CD4-positive, alpha-beta T cell treated with Interleukin-12 subunit alpha and Interleukin-12 subunit beta, for 1 hour (primary cell): ENCODE measurements at places on chromosomes 16 and 17.

DNA sequence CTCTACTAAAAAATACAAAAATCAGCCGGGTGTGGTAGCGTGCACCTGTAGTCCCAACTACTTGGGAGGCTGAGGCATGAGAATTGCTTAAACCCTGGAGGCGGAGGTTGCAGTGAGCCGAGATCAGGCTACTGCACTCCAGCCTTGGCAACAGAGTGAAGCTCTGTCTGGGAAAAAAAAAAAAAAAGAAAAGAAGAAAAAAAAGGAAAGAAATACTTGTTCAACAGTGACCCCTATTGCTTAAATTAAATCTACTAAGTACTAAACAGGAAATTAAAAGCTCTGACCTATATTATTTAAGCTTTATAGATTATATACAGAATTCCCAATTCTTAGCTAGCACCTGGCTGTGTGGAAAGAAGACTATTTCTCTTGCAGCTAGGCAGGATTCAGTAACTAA, 48.9 kb downstream of the FBXL20 start:
- no peak for DNase-seq

DNA sequence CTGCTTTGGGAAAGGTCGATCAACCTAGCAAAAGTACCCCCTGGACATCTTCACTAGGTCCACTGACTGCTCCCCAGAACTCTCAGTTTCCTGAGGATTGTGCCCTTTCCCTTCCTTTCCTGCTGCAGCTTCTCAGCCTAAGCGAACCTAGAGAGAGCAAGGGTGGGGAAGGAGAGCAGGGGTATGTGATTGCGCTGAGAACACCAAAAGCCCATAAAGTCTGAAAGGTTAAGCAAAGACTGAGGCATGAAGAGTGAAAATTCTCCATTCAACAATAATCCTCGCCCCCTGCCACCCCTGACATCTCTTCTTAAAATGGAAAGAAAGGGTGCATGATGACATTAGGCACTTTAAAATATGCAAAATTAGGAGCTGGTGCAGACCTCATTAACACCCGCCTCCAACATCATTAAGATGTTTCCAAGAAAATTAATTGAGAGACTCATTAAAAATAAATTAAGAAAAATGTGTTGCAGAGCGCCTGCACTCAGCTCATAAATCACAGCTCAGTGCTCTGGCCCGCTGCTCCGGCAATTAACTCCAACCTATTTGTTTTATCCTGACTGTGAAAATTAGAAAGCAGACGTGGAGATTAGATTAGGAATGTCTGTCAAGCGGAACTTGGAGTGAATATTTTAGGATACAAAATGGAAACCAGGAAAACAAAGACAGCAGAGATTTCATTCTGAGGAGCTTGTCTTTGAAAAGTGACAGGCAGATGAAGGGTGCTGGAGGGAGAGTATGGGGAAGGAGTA, 49.1 kb upstream of the PMFBP1 start:
- DNase-seq: no peak

DNA sequence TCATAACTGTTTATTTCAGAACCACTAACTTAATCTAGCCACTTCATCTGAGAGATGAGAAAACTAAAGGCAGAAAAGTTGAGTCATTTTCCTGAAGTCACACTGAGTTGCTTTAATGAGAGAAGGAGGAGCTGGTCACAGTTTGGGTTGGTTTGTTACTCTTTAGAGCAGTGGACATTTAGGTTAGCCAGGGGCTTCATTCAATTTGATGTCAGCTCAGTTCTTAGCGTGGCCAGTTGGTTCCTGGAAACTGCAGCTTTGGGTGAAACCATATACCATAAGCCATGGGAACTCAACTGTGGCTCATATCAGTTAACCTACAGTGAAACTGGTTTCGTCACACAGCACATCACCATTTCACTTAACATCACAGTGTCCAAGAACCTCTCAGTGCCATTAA, 59.2 kb upstream of the ADORA2B start:
- DNase-seq: no peak

DNA sequence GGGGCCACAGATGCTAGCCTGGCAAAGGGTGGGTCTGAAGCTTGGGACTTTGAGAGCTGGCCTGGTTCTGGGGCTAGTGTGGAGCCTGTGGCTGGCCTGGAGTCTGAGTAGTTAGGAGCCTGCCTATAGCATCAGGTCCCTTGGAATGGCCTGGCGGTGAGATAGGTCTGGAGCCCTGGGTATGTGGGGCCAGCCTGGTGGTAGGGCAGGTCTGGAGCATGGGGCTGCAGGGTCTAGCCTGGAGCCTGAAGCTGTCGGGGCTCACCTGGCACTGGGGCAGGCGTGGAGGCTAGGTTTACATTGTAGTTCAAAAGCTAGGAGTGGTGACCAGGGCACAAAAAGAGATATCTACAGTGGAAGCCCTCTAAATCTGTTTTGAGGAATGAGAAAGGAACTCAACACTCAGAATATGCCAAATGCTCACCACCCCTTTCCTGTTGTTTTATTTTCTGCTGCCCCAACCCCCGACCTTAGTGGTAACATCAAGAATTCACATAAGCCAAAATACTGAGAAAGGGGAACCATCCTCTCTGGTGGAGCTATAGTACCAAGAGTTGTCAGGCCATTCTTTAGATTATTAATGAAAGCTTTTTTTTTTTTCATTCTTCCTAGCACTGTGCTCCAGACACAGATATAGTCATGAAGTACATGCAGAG, 100.3 kb downstream of the TANC2 start:
- DNase-seq: no peak

DNA sequence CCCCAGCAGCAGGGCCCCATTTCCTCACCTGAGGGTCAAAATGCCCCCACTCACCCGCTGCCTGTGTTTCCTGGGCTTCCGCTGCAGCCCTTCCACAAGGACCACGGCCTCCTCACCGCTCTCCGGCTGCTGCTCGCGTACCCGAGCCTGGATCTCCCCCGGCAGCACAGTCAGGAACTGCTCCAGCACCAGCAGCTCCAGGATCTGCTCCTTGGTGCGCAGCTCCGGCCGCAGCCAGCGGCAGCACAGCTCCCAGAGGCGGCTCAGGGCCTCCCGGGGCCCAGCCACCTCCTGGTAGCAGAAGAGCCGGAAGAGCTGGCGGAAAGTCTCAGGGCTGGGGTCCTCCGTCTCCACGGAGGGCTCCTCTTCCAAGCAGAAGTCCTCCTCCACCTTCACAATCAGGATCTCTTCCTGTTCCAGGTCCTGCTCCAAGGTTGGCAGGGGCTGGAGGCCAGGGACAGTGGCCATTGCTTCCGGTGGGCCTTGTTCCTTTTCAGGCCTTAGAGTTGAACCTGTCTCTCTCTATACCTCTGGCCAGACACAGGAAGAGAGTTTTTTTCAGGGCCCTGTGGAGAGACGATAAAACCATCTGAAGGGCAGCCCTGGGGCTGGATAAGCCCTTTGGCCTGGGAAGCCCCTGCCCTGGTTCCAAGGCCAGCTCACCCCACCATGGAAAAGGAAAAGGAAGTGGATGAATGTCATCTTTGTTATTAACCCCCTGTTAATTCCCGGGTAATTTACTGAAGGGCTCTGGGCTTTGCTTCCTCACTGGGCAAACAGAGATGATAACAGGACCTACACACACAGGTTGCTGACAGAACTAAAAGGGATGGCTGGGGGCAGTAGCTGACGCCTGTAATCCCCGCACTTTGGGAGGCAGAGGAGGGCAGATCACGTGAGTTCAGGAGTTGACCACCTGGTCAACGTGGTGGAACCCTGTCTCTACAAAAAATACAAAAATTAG, 1.2 kb downstream of the ZNF500 start:
- DNase-seq: no peak

DNA sequence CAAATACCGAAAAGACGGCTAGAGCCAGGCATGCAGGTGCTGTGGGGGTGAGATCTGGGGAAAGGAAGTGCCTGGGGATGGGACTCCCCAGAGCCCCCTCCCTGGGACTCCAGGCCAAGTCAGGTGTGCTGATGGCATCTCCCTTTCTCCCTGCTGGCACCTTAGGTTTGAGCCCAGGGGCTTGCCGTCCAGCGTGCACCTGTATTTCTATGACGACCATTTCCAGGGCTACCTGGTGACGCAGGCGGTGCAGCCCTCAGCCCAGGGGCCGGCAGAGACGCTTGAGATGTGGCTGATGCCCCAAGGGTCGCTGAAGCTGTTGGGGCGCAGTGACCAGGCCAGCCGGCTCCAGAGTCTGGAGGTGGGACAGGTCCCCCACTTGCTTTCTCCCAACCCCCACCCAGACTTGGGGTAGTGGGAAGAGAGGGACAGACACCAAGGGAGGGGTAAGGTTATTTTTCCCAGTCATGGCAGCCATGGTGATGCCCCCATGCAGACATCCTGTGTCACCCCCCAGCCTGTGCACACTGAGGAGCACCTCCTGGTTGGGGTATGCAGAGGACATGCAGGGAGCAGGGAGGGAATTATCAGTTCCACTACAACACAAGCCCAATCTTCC, 11.1 kb downstream of the XYLT2 start:
- no peak for DNase-seq

- DNase-seq: no peak
Observed at GRCh38 chr17:74243013-74243755, 29.8 kb downstream of the TTYH2 start.

DNA sequence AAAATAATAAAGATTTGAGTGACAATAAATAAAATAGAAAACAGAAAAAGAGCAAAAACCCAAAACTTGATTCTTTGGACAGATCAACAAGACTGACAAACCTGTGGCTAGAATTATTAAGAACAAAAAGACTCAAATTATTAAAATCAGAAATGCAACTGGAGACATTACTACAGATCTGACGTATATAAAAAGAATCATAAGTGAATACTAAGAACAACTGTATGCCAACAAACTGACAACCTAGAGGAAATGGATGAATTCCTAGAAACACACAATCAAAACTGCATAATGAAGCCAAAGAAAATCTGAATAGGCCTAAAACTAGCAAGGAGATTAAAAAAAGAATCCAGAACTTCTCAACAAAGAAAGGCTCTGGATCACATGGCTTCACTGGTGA, 47.4 kb downstream of the NETO2 start:
- no peak for DNase-seq

GRCh38 chr17:7816926-7817642, 16.9 kb upstream of the KDM6B start:
- DNase-seq: no peak

- no peak for DNase-seq
Observed at GRCh38 chr17:32515677-32516383, 29.0 kb downstream of the CDK5R1 start.

DNA sequence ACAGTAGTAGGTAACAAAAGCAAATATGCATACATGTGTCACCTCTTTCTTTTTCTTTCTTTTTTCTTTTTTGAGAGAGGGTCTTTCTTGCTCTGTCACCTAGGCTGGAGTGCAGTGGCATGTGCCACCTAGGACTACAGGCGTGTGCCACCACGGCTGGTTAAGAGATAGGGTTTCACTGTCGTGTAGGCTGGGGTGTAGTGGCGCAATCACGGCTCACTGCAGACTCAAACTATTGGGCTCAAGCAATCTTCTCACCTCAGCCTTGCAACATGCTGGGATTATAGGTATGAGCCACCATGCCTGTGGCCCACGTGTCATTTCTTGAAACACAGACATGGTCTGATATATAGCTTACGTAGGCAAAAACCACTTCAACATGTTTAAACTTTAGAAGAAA, 397.7 kb upstream of the PMFBP1 start:
- DNase-seq: no peak

DNA sequence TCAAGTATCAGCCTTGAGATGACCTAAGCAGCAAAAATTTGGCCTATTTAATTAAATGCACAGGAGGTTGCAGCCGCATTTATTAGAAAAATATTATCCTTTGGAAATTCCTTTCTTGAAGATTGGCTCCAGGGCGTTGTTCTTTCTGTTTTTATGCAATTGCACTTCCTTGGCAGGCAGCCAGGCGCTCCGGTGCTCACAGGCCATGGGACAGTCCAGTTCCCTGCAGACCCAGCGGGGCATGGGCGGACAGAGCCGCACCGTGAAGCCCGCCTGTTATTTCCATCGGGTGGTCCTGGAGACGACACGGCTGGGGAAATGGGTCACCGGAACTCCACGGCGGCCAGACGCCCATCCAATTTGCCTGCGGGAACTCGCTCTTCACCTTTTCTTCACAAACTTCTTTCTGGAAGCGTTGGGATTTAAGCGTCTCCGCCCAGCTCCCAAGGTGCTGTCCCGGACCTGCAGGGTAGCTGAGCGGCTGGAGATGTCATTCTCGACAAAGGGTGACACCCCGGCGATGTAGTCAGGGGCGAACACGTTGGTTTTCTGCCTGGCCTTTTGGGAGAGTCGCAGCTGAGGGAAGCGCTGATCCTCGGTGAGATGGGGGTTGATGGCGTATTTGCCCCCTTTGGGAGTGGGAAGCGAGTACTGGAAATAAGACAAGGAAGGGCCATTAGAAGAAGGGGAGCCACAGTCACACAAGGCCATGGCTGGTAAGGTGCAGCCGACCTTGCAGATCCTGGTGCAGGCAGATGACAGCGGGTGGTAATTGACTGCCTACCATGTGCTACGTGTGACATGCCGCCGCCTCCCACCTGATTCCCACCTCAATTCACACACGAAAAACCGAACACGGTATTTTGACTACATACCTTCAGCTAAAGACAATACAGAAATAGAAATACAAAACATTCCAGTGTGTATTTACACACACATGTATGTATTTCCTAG, 12.5 kb downstream of the NOB1 start:
- DNase-seq: no peak

DNA sequence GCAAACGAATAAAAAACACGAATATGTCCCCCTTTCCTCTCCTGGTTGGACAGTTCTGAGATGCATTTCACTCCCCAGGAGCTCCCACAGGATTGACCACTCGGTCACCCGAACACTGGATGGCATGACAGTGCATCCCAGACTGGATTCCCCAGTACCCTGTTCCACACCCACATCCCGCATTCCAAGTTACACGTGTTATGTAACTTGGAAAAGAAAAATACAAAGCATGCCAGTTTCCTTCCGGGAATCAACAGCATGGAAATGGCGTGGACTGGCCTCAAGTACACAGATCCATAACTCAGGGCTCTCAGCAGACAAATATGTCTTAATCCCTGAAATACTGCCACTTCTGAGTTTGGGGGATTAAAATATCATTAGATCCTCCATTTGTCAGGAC, 12.6 kb upstream of the KLHL36 start:
- DNase-seq: no peak

- no peak for DNase-seq
Observed at GRCh38 chr17:35801583-35802224, 6.3 kb upstream of the MMP28 start.

DNA sequence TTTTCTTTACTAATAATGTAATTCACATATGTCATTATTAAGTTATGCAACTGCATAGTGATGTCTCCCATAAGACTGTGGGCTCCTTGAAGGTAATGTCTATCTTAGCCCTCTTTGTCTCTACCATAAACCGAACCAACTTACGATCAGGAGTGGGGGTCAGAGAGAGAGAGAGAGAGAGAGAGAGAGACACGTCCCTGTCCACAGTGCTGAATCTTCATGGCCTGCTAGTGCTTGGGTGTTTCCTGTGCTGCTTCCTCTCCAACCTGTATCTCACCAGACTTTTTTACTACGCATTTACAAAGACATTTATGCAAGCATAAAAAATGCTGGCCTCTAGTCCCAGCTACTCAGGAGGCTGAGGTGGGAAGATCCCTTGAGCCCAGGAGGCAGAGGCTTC, 52.2 kb upstream of the HAPSTR1 start:
- DNase-seq: no peak

- DNase-seq: no peak
Observed at GRCh38 chr16:14640538-14640937, 7.8 kb downstream of the BFAR start.
